ENCODE measurements at places on chromosomes 6 and 20. TPM values are rescaled to one million over a fixed set of nuclear protein-coding genes. Genes with fewer than 3 reads are reported as not detected.

VWA7 gene
- total RNA-seq, result 1.2 TPM

- peaks cover 74% of the 10 kb centered on the region for H3K36me3 ChIP-seq
- peak overlapping the region; percentile 97 for H3K27ac ChIP-seq
- H3K4me1 ChIP-seq, result peaks cover 34% of the 10 kb centered on the region
- DNase-seq, result peak; percentile 58
These were observed 658 bp downstream of the CUL7 start for GRCh38 chr6:43052842-43053544.

DNA sequence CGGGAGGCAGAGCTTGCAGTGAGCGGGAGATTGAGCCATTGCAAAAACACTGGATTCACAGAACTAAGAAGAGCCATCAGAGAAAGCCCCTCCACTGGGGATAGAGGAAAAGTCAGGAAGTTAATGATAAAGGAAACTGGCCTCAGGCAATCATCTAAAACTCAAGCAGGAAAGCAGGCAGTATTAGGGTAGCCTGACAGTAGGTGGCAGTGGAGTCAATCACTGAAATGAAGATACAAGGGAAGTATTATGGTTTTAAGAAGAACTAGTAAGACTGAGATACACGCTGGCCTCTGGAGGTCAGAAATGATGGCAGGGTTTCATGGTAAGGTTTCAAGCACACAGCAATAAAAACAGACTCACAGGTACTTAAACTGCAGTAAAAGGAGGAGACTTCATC is 578.3 kb downstream of the HACE1 start:
- H3K4me1 ChIP-seq, result no peaks in the 10 kb centered on the region
- H3K36me3 ChIP-seq, result no peaks in the 10 kb centered on the region
- no peaks in the 10 kb centered on the region for H3K27me3 ChIP-seq
- no peak for DNase-seq
- H3K4me3 ChIP-seq, result no peak overlapping the region

DNA sequence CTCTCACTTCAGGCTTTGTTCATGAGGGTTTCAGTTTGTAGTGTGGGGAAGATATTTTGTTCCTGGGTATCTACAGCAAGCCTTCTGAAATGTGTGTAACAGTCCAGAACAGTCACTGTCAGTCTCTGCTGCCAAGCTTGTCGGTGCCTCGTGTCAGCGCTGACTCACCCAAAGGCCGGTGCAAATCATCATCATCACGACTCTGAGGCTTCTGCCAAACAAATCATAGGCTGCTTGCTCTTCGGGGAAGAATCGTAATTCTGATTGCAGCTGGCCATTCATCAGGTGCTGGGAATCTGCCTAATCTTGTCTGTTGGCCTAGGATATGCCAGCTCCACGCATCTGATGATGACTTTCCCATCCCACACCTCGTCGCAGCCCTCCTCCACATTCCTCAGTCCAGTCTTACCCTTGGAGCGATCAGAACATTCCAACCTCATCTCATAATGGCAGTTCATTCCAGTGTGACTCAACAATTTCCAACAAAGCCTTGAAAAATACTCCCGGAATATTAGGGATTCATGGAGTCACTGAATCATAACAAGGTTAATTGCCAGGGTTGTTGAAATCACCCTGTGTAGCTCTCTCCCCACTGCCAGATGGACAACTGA is 40.9 kb downstream of the ALDH8A1 start:
- H3K4me1 ChIP-seq, result peaks cover 2% of the 10 kb centered on the region
- H3K36me3 ChIP-seq, result no peaks in the 10 kb centered on the region
- DNase-seq, result peak; percentile 94
- peak overlapping the region; percentile 44 for H3K27ac ChIP-seq
- no peak overlapping the region for H3K4me3 ChIP-seq

Measured in muscle of leg (tissue), 16 donors.